ENCODE measurements at places on chromosomes 7 and 10.

- DNase-seq: no peak
Measured at GRCh38 chr10:97006364-97006763, 174.3 kb downstream of the LCOR start.

DNA sequence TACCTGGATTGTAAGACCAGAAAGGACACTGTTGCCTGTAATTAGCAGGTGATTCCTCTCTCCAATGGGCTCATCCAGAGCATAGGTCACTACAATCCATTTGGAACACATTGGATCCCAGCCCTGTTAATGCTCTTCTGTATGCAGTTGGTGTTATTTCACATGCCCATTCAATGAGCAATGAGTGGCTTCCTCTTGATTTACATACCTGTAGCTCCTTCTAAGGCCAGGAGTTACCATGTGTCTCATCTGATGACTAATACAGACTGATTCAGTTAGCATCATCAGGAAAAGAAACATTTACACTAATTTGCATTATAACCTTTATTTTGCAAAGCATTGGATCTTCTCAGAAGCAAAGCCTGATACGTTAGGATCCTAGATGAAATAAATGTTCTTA lies 83.1 kb upstream of the NPVF start:
- DNase-seq: no peak

DNA sequence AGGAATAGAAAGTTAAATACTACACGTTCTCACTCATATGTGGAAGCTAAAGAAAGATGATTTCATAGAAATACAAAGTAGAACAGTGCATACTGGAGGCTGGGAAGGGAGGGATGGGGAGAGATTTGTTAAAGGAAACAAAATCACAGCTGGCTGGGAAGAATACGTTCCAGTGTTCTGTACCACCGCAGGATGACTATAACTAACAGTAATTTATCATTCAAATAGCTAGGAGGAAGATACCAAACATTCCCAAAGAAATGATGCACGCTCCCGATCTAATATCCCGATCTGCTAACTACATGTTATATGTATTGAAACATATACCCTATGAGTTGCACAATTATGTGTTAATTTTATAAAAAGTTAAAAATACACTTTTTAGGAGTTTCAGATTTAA lies 162.3 kb downstream of the ZMYND11 start:
- no peak for DNase-seq

DNA sequence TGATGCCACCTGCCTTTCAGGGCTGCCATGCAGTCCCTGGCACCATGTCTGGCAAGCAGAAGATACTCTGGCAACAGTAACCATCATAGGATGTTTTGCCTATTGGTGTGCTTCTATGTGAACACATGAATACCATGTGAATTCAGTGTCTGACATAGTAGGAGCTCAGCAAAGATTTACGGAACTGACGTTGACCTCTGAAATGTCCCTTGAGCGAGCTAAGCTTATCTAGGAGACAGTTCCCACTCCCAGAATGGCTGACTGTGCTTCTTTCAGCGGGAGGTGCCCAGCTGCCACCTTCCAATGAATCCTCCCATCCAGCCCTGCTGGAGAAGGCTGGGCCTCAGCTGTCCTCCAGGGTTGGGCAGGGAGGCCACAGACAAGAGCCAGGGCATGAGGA lies 71.2 kb upstream of the LRRC18 start:
- DNase-seq: no peak

- no peak for DNase-seq
Measured at GRCh38 chr10:128519581-128519980, 393.4 kb upstream of the MKI67 start.

Data from T-helper 9 cell (primary cell).